ENCODE measurements at places on chromosomes 5 and 9.

- DNase-seq: no peak
These were observed 5.5 kb upstream of the NINJ1 start for GRCh38 chr9:93139365-93140182.

GRCh38 chr5:56207537-56207936, 25.6 kb downstream of the ANKRD55 start:
- DNase-seq: no peak

DNA sequence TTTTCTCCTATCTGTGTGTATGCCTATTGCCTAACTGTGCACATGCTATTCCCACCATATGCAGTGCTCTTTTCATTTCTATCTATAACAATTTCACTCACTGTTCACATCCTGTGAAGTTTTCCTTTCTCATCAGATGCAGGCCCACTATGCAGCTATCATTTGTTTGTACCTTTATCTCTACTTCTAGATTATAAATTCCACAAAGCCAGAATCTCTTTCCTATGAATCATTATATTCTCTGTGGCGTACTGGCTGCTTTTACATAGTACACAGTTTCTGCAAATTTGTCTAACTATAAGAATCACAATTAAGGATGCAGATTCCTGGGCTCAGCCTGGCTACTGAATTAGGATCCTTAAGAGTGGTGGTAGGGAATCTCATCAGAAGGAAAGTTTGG, 600.8 kb upstream of the ARRDC3 start:
- no peak for DNase-seq

DNA sequence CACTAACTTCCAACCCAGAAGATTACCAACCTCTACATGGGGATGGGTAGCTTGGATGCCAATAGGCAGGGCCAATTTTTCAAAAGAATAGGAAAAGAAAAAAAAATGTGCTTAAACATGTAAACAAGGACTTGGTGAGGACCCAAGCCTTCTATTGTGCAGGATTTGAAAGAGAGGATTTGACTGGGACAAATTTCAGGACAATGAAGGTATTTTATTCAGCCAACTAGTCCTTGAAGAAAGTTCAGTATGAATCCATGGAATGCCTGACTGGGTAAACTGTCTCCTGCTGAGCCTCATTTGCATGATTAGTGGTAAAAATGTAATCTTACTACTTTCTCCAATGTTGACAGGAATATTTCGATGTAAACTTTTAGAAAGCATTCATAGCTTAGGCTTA, 192.5 kb upstream of the RORB start:
- no peak for DNase-seq

GRCh38 chr5:161676103-161676502, 9.4 kb upstream of the GABRA6 start:
- no peak for DNase-seq

- no peak for DNase-seq
These were observed 396.0 kb downstream of the MLLT3 start for GRCh38 chr9:20226345-20226744.

DNA sequence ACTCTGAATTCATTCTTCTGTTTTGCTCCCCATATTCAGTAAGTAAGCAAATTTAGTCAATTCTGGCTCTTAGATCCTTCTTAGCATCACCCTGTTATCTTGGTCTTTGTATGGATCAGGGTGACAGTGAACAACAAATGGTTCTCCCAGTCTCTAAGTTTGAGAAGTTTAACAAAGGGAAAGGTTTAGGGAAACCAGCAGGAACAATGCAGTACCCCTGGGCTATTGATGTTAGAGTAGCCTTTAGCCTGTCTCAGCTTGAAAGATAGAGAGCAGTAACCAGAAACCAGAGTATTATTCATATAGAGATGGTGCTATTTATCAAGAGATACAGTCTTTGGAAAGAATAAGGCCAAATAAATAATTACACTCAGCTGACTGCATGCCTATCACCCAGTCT, 241.8 kb downstream of the CDH12 start:
- no peak for DNase-seq

GRCh38 chr9:37801287-37801850, 772 bp downstream of the DCAF10 start:
- DNase-seq: peak; percentile 39

- DNase-seq: no peak
These were observed 50.1 kb downstream of the AMBP start for GRCh38 chr9:114027863-114028465.

GRCh38 chr9:3455094-3455493, 70.7 kb downstream of the RFX3 start:
- no peak for DNase-seq

DNA sequence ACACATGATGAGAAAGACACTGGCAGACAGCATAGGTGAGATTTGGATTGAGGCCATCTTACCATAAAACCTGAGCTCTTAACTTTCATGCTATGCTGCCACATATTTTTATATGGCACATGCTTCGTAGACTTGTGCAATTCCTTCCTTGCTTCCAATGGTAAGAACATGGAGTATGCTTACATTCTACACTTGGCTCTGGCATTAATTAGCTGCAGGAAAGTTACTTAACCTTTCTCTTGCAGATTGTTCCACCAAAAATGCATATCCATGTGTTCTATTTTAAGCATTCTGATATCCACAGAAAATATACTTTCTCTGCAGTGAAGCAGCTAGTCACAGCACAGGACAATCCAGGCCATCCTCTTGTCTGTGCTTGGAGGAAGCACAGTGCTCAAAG, 119.4 kb downstream of the MPDZ start:
- DNase-seq: no peak

- no peak for DNase-seq
These were observed 262.5 kb downstream of the PSAT1 start for GRCh38 chr9:78559449-78559885.

DNA sequence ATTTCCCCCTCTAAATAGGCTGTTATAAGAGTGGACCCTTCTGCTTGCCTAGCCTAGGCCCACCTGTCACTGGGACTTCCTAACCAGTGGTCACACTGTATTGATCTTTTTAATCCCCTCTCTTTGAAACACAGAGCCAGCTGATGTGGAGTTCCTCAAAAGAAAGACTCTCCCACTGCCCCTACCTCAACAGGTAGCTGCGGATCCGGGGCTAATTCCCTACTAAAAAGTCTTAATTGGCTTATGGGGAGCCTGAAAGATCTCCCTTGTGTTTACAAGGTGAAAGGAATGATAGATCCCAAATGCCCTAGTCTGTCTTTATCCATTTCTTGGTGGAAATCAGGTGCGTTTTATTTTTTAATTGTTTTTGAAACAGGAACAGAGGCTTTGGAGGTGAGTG, 2.0 kb downstream of the NEUROG1 start:
- DNase-seq: no peak

DNA sequence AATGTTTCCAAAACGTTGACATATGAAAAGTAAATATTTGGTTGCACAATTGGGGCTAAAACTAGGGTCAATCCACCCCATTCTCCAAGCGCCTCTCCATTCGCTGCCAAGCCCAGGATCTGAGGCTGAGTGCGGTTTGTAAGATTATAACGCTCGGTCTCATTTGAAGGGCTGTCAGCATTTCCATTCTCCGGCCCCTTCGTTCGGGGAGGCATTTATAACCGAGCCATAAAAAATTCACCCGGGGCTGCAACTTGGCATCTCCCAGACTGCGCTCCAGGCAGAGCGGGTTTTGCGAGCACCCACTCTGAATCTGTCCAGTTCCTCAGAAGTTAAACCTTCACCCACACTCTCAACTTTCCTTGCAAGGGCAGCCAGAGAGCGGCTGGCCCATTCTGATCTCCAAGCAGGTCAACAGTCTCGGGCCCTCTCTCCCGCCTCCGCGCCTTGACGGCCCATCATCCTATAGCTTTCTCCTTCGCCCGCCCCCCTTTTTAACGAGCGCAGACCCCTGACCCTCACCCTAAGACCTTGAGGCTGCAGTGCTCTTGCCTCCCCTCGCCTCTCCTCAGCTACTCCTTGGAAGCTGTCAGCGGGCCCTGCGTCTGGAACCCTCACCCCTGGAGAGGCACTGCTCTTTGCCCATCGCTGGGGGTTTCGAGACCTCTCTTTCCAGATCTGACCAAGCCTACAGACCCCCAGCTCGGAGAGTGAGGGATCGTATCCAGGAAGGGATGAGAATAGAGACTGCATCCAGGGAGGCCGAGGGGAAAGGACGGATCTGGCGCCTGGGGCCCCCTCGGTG, 1.1 kb downstream of the SLIT3 start:
- DNase-seq: no peak

GRCh38 chr9:69470186-69470977, 145.4 kb downstream of the ENTREP1 start:
- no peak for DNase-seq

DNA sequence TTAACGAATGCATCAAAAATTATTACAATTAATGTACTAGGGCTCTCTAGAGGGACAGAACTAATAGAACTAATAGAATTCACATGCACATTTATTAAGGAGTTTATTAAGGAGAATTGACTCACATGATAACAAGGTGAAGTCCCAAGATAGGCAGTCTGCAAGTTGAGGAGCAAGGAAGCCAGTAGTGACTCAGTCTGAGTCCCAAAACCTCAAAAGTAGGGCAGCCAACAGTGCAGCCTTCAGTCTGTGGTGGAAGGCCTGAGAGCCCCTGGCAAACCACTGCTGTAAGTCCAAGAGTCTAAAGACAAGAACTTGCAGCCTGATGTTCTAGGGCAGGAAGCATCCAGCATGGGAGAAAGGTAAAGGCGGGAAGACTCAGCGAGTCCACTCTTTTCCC, 633.8 kb downstream of the SEMA5A start:
- no peak for DNase-seq

GRCh38 chr5:113268232-113268631, 166.6 kb downstream of the TSSK1B start:
- DNase-seq: no peak

DNA sequence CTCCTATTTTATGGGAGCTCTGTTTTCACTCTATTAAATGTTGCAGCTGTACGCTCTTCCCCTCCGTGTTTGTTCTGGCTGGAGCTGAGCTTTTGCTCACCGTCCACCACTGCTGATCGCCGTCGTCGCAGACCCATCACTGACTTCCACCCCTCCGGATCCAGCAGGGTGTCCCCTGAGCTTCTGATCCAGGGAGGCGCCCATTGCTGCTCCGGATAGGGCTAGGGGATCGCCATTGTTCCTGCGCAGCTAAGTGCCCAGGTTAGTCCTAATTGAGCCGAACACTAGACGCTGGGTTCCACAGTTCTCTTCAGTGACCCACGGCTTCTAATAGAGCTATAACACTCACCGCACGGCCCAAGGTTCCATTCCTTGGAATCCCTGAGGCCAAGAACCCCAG, 96.2 kb upstream of the PRDM9 start:
- no peak for DNase-seq

DNA sequence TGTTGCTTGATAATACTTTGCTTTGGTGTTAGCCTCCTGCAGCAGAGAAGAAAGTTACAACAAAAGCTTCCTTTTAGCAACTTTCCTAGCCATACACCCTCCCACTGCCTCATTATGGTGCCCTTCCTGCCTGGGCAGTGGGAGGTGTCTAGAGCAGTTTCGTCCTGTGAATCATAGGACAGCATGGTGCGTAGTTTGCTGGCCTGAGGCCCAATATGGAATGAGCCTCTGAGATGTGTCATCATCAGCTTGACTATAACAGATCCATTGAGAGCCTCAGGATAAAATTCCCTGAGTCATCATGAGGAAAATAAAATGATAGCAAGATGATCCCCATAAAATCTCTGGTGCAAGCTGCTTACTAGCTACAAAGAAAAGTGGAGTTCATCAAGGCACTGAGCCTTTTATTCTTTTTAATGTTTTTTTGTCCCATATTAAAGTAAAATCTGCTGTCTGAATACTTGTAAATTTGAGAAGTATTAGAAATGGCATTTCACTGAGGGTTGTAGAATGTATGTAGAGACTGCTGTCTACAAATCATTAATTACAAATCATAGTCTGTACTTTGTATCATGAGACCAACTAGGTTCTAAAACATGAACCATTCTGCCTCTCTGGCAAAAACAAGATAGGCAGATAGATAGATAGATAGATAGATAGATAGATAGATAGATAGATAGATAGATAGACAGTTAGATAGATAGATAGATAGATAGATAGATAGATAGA, 303.0 kb upstream of the PDE4D start:
- no peak for DNase-seq

DNA sequence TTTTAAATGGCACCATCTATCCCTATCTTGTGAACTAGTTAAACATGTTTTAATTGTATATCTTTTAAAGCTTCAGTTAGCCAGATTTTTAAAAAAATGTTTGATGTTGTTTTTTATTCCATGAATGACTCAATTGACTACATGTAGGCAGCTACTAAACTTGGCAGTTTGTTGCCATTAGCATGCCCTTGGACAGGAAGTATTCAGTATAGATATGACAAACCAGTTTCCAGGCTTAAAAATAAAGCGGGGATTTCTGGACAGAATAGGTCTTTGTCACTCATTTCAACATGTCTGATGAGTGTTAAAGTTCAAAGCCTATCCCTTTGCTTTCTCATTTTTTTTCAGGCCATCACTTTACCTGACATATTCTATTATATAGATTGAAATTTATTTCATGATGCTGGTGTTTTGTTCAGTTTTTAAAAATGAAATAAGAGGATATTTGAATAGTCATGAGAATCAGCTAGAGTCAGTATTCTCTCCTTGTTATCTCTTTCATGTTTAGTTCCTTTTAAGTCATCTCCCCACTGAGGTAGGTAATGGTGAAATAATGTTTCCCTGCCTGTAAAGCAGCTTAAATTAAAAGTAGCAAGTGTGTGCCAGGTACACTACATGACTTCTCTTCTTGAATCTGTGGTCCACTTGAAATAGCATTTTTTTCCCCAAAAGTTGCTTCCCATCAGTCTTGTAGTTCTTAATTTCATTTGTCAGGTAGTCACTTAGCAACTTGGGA, 11.9 kb downstream of the TNFAIP8 start:
- DNase-seq: no peak

GRCh38 chr5:180208435-180209081, 453 bp downstream of the RASGEF1C start:
- DNase-seq: no peak

GRCh38 chr9:129838707-129839259, 3.5 kb downstream of the USP20 start:
- DNase-seq: no peak

DNA sequence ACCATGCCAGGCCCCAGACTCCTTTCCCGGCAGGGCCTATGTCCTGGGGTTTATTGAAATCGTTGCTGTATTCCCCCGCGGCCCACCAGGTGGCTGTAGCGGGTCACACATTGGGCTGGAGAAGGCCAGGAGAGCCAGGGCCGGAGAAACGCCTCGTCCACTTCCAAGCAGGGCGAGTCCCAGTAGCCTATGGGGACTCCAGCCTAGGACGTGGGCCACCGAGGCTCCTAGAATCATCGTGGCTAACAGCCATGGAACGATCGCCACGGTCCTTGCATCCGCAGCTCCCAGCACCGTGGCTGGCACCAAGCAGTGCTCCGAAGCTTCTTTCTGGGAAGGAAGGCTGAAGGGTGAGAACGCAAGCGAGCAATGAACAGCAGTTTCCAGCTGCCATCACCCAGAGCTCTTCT, 87.7 kb downstream of the ENTREP1 start:
- no peak for DNase-seq

GRCh38 chr5:65555287-65555686, 7.7 kb downstream of the CENPK start:
- DNase-seq: no peak

- no peak for DNase-seq
These were observed 53.9 kb upstream of the ORM1 start for GRCh38 chr9:114269023-114269422.

GRCh38 chr9:33452828-33453271, 5.5 kb upstream of the AQP3 start:
- peak; percentile 58 for DNase-seq

- no peak for DNase-seq
These were observed 4.8 kb downstream of the HBEGF start for GRCh38 chr5:140341591-140341990.

GRCh38 chr5:150149618-150150017, 6.0 kb downstream of the PDGFRB start:
- no peak for DNase-seq
